Naive thymus-derived CD8-positive, alpha-beta T cell (primary cell): ENCODE measurements at places on chromosomes 7 and 10. TPM values are rescaled to one million over a fixed set of nuclear protein-coding genes. Genes with fewer than 3 reads are reported as not detected.

USP6NL gene
- polyA plus RNA-seq: 5.4 TPM

ALKBH4 gene
- 16.4 TPM for polyA plus RNA-seq

HTR5A gene
- not detected for polyA plus RNA-seq

EBLN1 gene
- not detected for polyA plus RNA-seq

CLDN3 gene
- not detected for polyA plus RNA-seq

SSBP1 gene
- polyA plus RNA-seq: 349 TPM

ZNF518A gene
- 10.2 TPM for polyA plus RNA-seq

GALNT11 gene
- polyA plus RNA-seq: 58.3 TPM

SLC26A5 gene
- not detected for polyA plus RNA-seq

CLCN1 gene
- polyA plus RNA-seq: not detected
